ENCODE measurements at places on chromosomes 12 and 14.

DNA sequence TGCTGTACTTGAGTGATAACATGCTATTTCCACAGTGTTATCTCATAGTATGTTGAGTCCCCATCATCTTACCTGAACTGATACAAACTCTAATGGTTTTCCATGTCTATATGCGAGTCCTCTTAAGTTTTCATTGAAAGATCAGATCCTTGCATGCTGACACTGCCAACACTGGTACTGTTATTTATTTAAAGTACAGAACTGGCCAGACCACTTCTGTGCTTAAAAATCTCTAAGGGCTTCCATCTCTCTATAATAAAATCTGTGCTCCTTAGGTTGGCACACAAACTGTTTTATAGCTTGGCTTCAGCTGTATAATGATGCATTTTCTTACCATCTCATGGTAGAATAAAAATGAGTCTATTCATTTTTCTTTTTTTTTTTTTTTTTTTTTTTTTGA, 188.1 kb downstream of the ERC1 start:
- H3K36me3 ChIP-seq: peaks cover 18% of the 10 kb centered on the region
- H3K27me3 ChIP-seq: no peaks in the 10 kb centered on the region
- H3K4me1 ChIP-seq: peaks cover 6% of the 10 kb centered on the region
- H3K27ac ChIP-seq: no peak overlapping the region

GRCh38 chr14:58731465-58732293, 93.9 kb downstream of the DACT1 start:
- H3K36me3 ChIP-seq: no peaks in the 10 kb centered on the region
- DNase-seq: no peak
- no peak overlapping the region for H3K27ac ChIP-seq

- no peaks in the 10 kb centered on the region for H3K4me1 ChIP-seq
- H3K27me3 ChIP-seq: peaks cover 8% of the 10 kb centered on the region
These were observed 100.9 kb downstream of the EPS8 start for GRCh38 chr12:15688202-15688736.

- no peaks in the 10 kb centered on the region for H3K4me1 ChIP-seq
- no peaks in the 10 kb centered on the region for H3K27me3 ChIP-seq
- no peak overlapping the region for H3K4me3 ChIP-seq
- no peaks in the 10 kb centered on the region for H3K36me3 ChIP-seq
These were observed 200.2 kb upstream of the NUDT4 start for GRCh38 chr12:93177208-93178153.

DNA sequence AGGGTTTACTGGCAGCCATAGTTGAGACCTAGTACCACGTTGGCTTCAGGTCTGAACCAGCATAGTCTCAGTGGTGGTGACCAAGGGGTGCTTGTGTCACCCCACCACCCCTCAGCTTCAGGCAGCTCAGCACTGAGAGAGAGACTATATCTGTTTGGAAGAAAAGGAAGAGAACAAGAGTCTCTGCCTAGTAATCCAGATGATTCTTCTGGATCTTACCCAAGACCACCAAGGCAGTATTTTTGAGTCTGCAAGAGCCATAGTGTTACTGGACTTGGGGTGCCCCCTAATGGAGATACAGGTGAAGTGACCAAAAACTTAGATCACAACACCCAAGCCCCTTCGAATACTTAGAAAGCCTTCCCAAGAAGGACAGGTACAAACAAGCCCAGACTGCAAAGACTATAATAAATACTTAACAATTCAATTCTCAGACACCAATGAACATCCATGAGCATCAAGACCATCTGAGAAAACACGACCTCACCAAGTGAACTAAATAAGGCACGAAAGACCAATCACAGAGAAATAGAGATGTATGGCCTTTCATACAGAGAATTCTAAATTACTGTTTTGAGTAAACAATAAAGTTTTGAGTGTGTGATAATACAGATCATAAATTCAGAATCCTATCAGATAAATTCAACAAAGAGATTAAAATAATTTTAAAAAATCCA, 107.0 kb downstream of the HELB start:
- peak; percentile 52 for DNase-seq
- no peaks in the 10 kb centered on the region for H3K4me1 ChIP-seq
- no peak overlapping the region for H3K4me3 ChIP-seq
- peaks cover 3% of the 10 kb centered on the region for H3K27me3 ChIP-seq

GRCh38 chr12:18861287-18861858, 123.5 kb downstream of the CAPZA3 start:
- no peaks in the 10 kb centered on the region for H3K4me1 ChIP-seq
- no peak overlapping the region for H3K27ac ChIP-seq
- DNase-seq: no peak
- H3K36me3 ChIP-seq: no peaks in the 10 kb centered on the region
- no peaks in the 10 kb centered on the region for H3K27me3 ChIP-seq

DNA sequence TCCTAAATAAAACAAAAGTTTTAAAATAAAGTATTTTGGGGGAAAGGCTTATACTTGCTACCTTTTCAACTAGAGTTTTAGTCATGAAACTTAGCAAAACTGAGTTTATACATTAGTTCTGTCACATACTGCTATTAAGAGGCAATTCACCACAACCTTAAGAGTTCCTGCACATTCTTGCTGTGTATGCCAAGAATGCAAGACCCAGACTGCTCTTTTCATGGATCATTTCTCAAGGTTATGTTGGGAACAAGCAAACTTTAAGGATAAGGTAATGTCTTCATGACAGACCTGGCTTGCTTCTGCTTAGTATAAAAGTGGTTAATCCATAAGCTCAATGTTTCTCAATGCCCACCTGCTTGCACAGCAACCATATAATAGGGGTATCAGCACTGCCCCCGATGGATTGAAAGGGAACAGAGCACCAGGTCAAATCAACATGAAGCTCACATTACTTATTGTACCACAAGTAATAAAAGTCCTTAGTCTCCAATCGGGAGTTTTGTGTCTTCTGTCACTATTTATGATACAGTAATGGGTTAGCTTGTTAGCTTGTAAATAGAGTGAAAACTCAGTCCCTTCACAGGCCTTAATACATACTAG, 67.6 kb downstream of the KIF21A start:
- no peak overlapping the region for H3K27ac ChIP-seq
- no peaks in the 10 kb centered on the region for H3K36me3 ChIP-seq
- no peak overlapping the region for H3K4me3 ChIP-seq
- peak; percentile 7 for DNase-seq

- H3K36me3 ChIP-seq: no peaks in the 10 kb centered on the region
- no peak overlapping the region for H3K4me3 ChIP-seq
- DNase-seq: no peak
- no peaks in the 10 kb centered on the region for H3K4me1 ChIP-seq
These were observed 147.5 kb downstream of the KITLG start for GRCh38 chr12:88432531-88433490.

- no peak overlapping the region for H3K27ac ChIP-seq
- H3K27me3 ChIP-seq: no peaks in the 10 kb centered on the region
- H3K4me3 ChIP-seq: no peak overlapping the region
These were observed 64.4 kb downstream of the TTLL5 start for GRCh38 chr14:75725481-75725880.

DNA sequence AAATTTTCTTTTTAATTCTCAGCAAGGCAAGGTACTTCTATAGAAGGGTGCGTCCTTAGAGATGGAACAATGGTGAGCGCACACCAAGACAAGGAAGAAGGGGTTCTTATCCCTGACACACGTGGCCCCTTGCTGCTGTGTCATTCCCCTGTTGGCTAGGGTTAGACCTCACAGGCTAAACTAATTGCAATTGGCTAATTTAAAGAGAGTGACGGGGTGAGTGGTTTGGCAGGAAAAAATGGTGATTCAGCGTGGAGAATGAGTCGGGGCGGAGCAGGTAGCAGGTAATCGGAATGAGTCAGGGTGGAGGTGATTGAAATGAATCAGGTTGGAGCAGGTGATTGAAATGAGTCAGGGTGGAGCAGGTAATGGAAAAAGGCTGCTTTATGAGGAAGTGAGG, 36.3 kb upstream of the HECTD1 start:
- H3K4me3 ChIP-seq: no peak overlapping the region
- no peak overlapping the region for H3K27ac ChIP-seq
- H3K36me3 ChIP-seq: no peaks in the 10 kb centered on the region
- H3K4me1 ChIP-seq: peaks cover 17% of the 10 kb centered on the region
- DNase-seq: peak; percentile 62
- H3K27me3 ChIP-seq: no peaks in the 10 kb centered on the region

GRCh38 chr14:104724981-104725771, 1.1 kb downstream of the ADSS1 start:
- H3K27ac ChIP-seq: no peak overlapping the region
- H3K27me3 ChIP-seq: no peaks in the 10 kb centered on the region
- no peaks in the 10 kb centered on the region for H3K4me1 ChIP-seq
- no peaks in the 10 kb centered on the region for H3K36me3 ChIP-seq
- DNase-seq: peak; percentile 34

DNA sequence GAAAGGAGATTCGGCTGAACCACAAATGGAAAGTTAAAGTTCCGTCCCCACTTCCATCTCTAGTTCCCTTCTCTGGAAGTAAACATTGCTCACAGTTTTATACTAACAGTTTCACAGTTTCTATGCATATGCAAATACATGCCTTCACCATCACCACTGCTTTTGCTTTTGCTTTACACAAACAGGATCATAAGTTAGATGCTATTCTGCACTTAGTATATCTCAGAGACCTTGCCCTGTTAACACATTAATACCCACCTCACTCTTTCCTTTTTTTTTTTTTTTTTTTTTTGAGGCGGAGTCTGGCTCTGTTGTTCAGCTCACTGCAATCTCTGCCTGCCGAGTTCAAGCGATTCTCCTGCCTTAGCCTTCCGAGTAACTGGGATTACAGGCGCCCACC, 890 bp downstream of the TEP1 start:
- H3K4me3 ChIP-seq: peak overlapping the region; percentile 82
- DNase-seq: no peak
- H3K36me3 ChIP-seq: peaks cover 13% of the 10 kb centered on the region
- H3K27me3 ChIP-seq: no peaks in the 10 kb centered on the region

DNA sequence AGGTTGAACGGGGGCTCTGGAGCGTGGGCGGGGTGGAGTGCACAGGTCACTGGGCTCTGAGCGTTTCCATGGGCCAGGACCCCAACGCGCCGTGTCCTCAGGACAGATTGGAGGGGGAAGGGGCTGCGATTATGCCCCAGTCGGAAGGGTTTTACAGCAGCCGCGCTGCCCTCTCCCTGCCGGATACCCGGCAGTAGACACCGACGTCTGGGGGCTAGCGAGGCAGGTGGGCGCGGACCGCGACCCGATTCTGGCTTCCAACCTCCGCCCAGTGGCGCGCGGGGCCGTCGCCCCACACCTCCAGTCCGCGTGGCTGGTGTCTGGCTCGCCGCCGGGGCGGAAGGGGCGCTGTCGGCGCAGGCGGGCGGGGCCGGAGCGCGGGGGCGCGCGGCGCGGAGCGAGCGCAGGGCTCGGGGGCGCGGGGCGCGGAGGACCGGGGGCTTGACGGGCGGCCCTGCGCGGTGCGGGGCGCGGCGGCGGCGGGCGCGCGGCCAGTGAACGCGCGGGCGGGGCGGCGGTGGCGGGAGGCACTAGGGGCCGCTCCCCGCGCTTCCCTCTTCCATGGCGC, 2.4 kb upstream of the KIF26A start:
- peaks cover 35% of the 10 kb centered on the region for H3K27me3 ChIP-seq
- H3K4me1 ChIP-seq: peaks cover 4% of the 10 kb centered on the region
- H3K36me3 ChIP-seq: no peaks in the 10 kb centered on the region
- no peak overlapping the region for H3K27ac ChIP-seq
- peak; percentile 35 for DNase-seq
- no peak overlapping the region for H3K4me3 ChIP-seq

GRCh38 chr12:79275631-79276030, 411.1 kb downstream of the SYT1 start:
- no peaks in the 10 kb centered on the region for H3K27me3 ChIP-seq
- no peak overlapping the region for H3K27ac ChIP-seq
- H3K4me3 ChIP-seq: no peak overlapping the region
- no peaks in the 10 kb centered on the region for H3K36me3 ChIP-seq
- H3K4me1 ChIP-seq: no peaks in the 10 kb centered on the region
- no peak for DNase-seq

- no peaks in the 10 kb centered on the region for H3K4me1 ChIP-seq
- peaks cover 8% of the 10 kb centered on the region for H3K27me3 ChIP-seq
- no peaks in the 10 kb centered on the region for H3K36me3 ChIP-seq
- H3K27ac ChIP-seq: no peak overlapping the region
- DNase-seq: no peak
These were observed 133.7 kb upstream of the DCN start for GRCh38 chr12:91316161-91316906.

DNA sequence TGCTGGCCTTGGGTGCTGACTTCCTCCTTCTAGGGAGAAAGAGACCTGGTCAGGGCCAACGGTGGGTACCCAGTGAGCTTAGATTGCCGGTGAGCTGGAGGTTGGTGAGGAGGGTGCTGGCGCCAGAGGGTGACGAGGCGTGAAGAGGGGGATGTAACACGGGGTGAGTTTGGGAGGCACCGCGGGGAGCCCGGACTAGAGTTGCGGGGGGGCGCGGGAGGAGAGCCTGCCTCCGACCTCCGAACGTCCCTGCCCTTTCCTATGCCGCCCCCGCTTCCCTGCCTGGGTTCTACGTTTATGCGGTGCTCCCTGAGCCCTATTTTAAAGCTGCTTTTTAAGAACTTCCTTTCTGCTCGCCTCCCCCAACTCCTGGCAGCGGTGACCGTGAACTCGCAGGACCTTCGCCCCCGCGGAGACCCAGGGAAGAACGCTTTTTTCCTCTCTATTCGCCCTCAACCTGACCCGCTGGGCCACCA, 18.6 kb downstream of the OR6S1 start:
- H3K36me3 ChIP-seq: peaks cover 3% of the 10 kb centered on the region
- H3K4me3 ChIP-seq: peak overlapping the region; percentile 46
- peaks cover 25% of the 10 kb centered on the region for H3K27me3 ChIP-seq
- H3K27ac ChIP-seq: no peak overlapping the region
- peaks cover 56% of the 10 kb centered on the region for H3K4me1 ChIP-seq
- DNase-seq: peak; percentile 37

GRCh38 chr14:94295360-94296180, 2.5 kb upstream of the SERPINA10 start:
- H3K27ac ChIP-seq: peak overlapping the region; percentile 6
- DNase-seq: no peak
- H3K36me3 ChIP-seq: peaks cover 15% of the 10 kb centered on the region
- H3K27me3 ChIP-seq: no peaks in the 10 kb centered on the region
- H3K4me3 ChIP-seq: no peak overlapping the region

DNA sequence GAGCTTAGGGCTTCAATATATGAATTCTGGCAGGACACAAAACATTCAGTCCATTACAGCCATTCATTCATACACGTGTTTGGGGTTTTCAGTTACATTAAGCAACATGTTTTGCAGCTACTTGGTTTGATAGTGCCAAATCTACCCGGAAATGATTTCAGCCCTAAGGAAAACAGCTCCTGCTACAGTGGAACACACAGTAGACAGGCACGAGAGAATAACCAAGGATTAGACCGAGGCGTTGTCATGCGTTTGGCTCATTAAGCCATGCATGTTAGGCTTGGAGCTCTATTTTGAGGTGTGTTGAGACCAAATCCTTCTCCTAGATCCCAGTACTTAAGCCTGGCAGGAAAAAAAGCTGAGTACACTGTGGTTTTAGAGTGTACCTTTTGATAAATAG, 177.4 kb downstream of the PRKCH start:
- H3K4me3 ChIP-seq: no peak overlapping the region
- H3K27me3 ChIP-seq: no peaks in the 10 kb centered on the region
- no peak for DNase-seq
- H3K4me1 ChIP-seq: peaks cover 90% of the 10 kb centered on the region
- H3K36me3 ChIP-seq: peaks cover 61% of the 10 kb centered on the region

GRCh38 chr14:68135028-68135427, 315.4 kb downstream of the RAD51B start:
- no peaks in the 10 kb centered on the region for H3K27me3 ChIP-seq
- H3K4me3 ChIP-seq: no peak overlapping the region
- DNase-seq: no peak
- peaks cover 9% of the 10 kb centered on the region for H3K4me1 ChIP-seq
- no peak overlapping the region for H3K27ac ChIP-seq

Measured in activated CD4-positive, alpha-beta T cell treated with anti-CD3 and anti-CD28 coated beads for 36 hours (primary cell).